ENCODE measurements at places on chromosomes 7 and 10. TPM values are rescaled to one million over a fixed set of nuclear protein-coding genes. Genes with fewer than 3 reads are reported as not detected.

Gene MSRB2
- polyA plus RNA-seq = 45.9 TPM

Gene AFAP1L2
- polyA plus RNA-seq = 36.6 TPM

Gene ANTXRL
- polyA plus RNA-seq = not detected

Gene FRG2B
- polyA plus RNA-seq = not detected

Gene GNAI1
- 137 TPM for polyA plus RNA-seq

Gene MDFIC
- polyA plus RNA-seq = 29.1 TPM

Gene ANXA8L1
- polyA plus RNA-seq = 0.14 TPM

Gene HOXA6
- polyA plus RNA-seq = 24.6 TPM

DNA sequence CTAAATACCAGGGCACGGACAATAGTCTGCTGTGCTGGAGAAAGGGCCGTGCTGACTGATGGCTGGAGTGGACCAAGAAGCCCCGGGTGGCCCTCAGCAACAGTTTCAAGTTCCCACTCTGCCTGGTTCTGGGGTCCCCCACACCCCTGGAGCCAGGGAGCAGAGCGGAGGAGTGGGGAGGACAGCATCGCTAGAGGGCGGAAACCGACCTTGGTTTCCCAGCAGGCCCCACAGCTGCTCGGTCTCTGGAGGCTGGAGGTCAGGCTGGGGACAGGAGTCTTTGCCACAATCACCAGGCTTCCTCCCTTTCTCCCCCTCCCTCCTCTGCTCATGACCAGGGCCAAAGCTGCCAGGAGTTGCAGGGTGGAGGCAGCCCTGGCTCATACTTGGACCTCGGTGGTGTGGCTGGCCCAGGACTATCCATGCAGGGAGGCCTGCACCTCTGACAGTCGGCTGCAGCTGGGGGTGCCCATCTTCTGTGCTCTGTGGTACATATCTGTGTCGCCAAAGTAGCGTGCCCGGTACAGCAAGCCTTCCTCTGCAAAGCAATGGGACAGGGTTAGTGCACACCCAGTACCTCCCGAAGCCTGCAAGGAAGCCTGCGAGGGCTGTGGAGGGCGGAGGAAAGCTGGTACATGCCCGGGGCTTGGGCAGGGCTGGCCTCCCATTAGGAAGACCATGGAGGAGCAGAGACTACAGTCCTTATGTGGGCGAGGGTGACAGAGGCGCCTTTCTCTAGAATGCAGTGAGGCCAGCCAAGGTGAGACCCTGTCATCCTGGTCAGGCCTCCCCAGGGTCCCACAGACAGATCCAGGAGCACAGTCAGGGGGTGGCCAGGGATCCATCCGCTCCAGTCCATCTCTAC lies 19.1 kb downstream of the DNAJB12 start:
- DNase-seq = no peak

DNA sequence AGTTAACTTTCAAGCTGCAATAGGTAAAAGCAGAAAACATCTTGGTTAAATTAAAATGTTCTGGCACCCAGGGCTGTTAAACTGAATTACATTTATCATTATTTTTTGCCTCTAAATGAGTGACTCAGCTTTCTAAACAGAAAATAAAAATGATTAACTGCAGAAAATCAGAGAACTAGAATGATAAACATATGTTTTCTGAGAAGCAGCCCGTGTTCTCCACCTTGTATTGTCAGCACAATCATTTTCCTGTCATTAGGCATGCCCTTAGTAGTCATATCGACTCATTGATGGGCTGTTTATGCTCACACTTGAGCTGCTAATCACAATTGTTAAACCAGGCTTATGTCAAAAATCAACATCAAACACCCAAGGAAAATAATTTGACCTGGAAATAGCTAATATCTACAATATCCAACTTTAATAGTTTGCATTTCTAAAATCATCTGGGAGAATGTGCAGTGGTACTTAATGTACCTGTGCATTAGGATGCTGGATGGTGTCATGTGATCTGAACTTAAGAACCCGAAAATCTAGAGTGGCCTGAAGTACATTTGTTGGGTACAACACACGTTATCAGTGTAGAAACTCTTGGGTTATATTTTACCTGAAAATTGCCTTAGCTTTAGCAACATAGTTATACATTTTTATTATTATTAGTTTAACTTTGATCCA lies 2.3 kb downstream of the MDFIC start:
- no peak for DNase-seq

- no peak for DNase-seq
Measured at GRCh38 chr10:43734716-43735115, 86.0 kb upstream of the ZNF32 start.

DNA sequence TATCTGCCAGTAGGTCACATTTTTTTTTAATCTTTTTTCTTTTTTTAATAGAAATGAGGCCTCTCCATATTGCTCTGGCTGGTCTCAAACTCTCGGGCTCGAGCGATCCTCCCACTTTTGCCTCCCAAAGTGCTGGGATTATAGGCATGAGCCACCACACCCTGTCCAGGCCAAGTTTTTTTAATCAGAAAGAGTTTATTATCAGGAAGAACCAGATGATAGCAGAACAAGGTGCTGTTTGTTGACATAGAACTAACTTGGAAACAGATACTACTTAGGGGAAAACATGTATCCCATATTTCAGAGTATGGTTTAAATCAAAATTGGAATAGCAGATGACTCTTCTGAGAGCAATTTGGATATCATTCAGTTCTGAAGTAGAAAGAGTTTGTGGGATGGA lies 118.6 kb downstream of the NRF1 start:
- DNase-seq = no peak

DNA sequence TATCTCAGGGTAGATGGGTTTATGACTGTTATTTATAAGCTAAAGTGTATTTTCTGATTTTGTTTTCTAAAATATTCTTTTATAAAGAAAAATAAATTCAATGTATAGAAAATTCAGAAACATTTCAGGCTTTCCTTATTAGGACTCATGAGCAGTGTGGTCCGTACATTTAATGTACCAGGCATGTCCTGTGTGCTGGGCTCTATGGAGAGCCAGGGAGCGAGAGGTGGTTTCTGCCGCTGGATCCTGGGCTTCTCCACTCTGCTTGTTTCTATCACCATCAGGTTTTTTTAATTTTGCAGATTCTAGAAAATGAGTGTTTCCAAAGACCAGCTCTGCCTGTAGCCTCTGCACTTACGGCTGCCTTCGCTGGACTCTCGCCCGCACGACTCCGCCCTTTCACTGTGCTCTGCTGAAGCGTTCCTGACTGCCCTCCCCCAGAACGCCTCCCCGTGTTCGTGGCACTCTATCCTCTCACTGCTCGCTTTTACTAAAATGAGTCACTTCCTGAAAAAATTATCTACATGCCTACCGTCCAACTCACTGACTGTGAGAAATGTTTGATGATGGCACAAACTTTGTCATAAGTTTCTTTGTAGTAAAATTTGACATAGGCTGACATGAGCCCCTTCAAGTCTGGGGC lies 188.5 kb downstream of the ZMYND11 start:
- no peak for DNase-seq

DNA sequence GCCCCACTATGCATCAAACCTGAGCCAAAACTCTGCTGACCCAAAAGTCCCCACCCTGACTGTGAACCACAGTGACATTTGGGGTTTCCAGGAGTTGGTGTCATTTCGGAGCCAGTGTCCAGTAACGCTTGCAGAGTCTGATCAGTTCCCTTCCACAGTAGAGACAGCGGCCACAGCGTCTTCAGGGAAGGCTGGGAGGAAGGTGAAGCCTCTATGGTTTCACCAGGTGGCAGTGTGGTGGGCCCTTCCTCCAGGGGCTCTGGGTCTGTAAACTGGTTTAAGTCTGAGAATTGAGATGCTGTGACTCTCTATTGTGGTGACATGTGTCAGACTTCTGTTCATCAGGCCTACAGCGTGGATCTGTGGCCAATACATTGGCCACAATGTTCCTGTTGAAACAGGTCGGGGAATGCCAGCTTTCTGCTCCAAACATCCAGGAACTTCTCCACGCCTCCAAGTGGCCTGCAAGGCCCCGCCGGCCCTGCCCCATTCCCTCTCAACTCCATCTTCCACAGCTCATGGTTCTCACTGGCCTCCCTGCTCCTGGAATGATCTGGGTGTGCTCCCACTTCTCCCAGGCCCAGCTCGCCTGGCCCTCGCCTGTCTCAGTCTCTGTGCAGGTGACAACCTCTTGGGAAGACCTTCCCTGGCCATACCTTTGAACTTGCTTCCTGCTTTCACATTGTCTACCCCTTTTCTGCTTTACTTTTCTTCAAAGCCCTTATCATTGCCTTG lies 124.5 kb upstream of the FAM20C start:
- no peak for DNase-seq

DNA sequence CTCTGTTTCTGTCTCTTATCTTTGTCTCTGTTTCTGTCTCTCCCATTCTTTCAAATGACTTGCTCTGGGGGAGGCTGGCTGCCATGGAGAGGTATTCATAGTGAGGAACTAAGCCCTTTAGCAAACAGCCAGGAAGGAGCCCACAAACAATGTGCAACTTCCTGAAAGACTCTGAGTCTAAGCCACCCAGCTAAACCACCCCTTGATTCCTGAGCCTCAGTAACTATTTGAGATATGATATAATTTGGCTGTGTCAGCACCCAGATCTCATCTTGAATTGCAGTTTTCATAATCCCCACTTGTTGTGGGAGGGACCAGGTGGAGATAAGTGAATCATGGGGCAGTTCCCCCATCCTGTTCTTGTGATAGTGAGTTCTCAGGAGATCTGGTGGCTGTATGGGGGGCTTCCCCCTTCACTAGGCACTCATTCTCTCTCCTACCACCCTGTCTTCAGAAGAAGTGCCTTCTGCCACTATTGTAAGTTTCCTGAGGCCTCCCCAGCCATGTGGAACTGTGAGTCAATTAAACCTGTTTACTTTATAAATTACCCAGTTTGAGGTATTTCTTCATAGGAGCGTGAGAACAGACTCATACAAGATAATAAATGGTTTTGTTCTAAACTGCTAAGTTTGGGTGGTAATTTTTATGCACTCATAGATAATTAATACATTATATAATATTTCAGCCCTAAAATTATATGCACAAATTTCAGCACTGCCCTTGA lies 121.2 kb upstream of the FOXP2 start:
- no peak for DNase-seq

- DNase-seq = no peak
Measured at GRCh38 chr7:151565541-151565940, 45.8 kb upstream of the RHEB start.

GRCh38 chr7:139111147-139111546 lies 1.6 kb upstream of the ZC3HAV1 start:
- no peak for DNase-seq

- DNase-seq = no peak
Measured at GRCh38 chr10:61961278-61961677, 59.8 kb downstream of the ARID5B start.

DNA sequence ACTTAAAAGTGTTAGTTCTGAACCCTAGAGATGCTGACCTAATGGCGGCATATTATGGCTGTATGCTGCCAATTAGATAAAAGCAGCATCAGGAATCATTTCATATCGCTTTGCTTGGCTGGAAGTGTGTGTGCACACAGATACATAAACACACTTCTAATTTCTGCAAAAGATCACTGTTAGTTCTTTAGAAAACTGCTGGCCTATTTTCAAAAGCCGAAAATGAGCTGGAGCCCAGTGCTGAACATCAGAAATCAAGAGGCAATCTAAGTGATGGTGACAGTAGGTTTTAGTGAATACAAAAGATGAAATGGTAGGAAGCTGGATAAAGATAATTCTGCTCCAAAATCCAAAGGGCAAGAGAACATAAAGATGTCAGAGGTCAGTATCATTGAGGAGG lies 745.8 kb upstream of the LRRTM3 start:
- no peak for DNase-seq

GRCh38 chr10:55160655-55161283 lies 359.7 kb upstream of the PCDH15 start:
- no peak for DNase-seq

DNA sequence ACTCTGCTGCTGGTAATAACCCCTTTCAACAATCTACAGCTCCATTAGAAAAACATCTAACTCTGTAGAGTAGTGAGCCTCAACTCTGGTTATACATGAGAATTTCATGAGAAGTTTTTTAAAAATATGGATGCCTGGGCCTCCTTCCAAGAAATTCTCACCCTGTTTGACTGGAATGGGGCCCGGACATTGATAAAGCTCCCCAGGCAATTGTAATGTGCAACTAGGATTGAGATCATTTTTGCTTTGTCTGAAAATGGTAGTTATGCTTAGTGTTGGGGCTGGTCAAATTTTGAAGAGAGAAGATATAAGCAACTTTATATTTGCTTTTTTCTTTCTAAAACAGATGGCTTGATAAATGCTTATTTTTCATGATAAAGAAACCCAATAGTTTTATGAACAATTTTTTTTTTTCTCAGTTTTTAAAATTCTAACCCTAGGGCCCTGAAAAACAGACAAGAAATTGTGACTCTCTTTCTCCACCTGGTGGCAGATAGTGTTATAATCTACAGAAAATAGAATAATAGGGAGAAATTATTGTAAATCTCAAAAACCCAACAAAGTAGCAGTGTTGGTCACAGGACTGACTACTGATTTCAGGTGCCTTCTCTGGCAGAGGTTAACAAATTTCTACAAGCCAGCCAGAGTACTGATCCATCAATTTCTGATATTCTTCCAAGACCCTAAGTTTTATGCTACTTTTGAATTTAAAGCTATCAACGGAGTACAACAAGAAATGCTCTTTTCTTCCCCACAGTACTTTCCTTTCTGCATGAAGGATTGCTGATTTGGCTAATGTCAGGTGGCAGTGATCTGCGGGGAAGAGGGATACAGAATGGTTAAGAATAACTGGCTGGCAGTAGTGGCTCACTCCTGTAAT lies 174.8 kb downstream of the DKK1 start:
- DNase-seq = no peak

DNA sequence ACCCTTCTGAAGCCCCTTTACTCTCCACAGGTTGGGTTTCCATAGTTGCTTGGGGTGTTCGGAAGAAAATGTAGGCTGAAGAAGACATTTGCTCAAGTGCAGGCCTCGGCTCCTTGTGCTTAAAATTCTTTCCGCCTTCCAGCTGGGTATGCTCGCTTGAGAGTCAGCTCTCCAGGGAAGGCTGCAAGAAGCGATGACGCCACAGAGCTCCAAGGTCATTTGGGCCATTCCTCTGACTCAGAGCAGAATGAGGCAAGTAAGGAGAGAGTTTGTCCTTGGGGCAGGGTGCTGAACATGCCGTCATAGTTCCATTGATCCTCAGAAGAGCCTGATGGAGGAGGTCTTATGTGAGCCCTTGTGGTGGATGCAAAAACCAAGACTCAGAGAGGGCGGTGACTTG lies 27.4 kb upstream of the HSPA12A start:
- DNase-seq = no peak

DNA sequence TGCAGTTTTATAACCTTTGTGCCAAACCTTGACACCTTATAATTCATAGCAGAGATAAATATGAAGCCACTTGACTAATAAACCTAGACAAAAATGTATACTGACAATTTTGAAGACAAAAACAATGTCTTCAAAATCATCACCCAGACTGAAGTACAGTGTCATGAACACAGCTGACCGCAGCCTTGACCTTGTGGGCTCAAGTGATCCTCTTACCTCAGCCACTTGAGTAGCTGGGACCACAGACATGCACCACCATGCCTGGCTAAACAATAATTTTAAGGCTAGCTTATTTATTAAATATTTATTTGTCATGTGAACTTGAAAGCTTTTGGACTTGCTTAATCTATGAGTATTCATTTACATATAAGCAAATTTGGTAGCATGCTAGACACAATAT lies 24.3 kb downstream of the IL6 start:
- no peak for DNase-seq

Data from renal cortex interstitium (tissue), 15 donors.